Cerebellar nuclear complex (tissue), 1 donor: ENCODE measurements at places on chromosomes 1 and 21.

DNA sequence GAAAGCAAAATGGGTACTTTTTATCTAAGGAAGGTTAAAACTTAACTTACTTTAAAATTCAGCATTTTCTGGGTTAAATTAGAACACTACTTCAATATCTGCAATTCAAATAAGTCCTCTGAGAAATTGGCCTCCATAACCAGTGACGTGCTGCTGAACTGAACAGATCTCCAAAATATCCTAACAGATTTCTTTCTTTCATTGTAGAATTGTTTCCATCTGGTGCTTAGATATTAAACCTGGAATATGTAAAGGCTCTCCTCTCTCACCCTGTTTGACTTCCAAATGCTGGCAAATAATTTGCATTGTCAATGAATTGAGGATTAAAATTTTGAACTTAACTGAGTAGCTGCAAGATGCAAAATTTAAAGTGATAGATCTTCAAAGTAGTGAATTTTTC is 316.9 kb upstream of the CXADR start:
- no peak for DNase-seq

DNA sequence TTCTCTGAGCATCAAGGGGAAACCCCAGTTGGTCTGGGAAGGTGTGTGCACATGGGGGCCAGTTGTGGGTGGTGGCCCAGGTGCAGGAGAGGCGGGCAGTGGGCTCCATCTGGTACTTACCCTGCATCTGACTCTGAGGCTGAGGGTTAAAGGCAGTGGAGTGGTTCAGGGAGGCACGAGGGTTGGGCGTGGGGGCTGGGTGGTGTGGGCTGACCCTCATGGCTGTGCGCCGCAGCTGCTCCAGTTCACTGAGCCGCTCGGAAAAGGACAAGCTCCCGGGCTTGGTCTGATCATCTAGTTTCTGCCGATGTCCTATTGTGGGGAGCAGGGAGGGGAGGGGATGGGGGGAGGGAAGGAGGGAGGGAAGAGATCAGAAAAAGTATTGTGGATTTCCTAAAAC is 165.5 kb downstream of the CLIC6 start:
- no peak for DNase-seq

GRCh38 chr1:217026531-217026930 is 303.3 kb upstream of the ESRRG start:
- DNase-seq, result no peak

GRCh38 chr1:210607361-210607760 is 278.7 kb downstream of the HHAT start:
- no peak for DNase-seq

DNA sequence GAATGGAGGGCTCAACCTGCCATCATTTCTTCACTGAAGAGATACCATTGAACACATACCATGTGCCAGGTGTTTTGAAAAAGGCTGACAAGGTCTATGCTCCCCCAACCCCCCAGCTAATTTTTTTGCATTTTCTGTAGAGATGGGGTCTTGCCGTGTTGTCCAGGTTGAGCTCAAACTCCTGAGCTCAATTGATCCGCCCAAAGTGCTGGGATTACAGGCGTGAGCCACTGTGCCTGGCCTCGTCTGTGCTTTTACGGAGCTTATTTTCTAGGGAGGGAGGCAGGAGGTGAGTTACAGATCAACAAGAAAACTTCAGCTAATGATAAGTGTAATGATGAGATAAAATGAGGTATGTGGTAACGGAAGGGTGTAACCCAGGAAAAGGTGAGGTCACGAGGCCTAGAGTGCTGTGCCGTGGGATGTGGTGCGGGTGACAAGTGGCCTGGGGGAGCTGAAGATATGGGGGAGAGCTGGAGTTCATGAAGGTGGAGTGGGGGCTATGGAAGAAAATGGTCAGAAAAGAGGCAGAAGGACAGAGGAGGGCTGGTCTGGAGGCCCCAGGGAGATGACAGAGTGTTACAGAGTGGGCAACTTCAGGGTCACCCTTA is 28.2 kb downstream of the FAAH start:
- DNase-seq, result no peak

DNA sequence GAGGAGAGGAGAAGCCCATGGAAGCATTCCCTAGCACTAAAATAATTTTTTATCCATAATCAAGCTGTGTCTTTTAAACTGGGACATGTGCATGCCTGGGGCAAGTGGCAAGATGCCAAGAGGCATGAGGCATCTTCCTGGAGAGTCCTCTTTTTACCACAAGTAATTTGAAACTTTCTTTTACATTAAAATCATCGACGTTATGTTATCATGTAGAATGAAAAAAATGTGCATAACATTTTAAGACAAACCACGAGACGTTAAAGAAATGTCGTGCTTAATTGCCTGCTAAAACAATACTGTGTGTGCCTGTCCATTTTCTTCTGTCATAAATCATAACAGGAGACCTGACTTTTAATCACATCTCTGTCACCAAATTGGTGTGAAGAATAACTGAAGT is 1.5 kb downstream of the STYXL2 start:
- DNase-seq, result no peak
